Lung (tissue), 17 donors: ENCODE measurements at places on chromosomes 6 and 20. TPM values are rescaled to one million over a fixed set of nuclear protein-coding genes. Genes with fewer than 3 reads are reported as not detected.

GRCh38 chr6:18350712-18351111 is 36.4 kb upstream of the RNF144B start:
- peak; percentile 9 for DNase-seq

- no peak for DNase-seq
Measured at GRCh38 chr6:39982720-39983119, 48.5 kb upstream of the MOCS1 start.

DNA sequence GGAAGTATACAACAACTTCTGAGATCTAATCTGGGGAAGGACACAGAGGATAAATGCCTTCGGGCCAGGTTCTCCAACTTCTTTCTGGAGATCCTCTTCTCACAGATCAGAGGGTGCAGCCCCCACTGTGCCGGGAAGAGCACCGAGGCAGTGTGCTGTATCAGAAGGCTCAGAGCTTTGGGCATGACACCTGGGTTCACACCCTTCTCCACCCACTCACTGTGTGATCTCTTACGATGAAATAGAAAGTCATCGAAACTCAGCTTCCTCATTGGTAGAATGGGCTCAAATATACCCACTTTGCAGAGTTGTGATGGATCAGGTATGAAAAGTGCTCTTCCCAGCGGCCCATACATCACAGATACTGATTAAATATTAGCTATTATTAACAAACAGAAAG is 347.5 kb upstream of the SOX4 start:
- DNase-seq: no peak

GRCh38 chr6:106540907-106541306 is 88.4 kb downstream of the RTN4IP1 start:
- no peak for DNase-seq

The ENPP1 gene
- total RNA-seq: 1.2 TPM

- no peak for DNase-seq
Measured at GRCh38 chr6:106916891-106917290, 57.6 kb downstream of the CD24 start.

- DNase-seq: no peak
Measured at GRCh38 chr20:14518648-14519047, 181.2 kb upstream of the FLRT3 start.

The ZC2HC1B gene
- total RNA-seq: not detected

The C20orf141 gene
- total RNA-seq: not detected

- DNase-seq: no peak
Measured at GRCh38 chr6:90537027-90537426, 49.8 kb downstream of the MAP3K7 start.

- DNase-seq: no peak
Measured at GRCh38 chr6:133969921-133970295, 16.9 kb downstream of the TBPL1 start.

- no peak for DNase-seq
Measured at GRCh38 chr6:5554226-5554625, 292.9 kb downstream of the FARS2 start.

The PACSIN1 gene
- 0.17 TPM for total RNA-seq

GRCh38 chr6:41209547-41210320 is 8.8 kb upstream of the TREML2 start:
- no peak for DNase-seq

The IL17A gene
- total RNA-seq: not detected

DNA sequence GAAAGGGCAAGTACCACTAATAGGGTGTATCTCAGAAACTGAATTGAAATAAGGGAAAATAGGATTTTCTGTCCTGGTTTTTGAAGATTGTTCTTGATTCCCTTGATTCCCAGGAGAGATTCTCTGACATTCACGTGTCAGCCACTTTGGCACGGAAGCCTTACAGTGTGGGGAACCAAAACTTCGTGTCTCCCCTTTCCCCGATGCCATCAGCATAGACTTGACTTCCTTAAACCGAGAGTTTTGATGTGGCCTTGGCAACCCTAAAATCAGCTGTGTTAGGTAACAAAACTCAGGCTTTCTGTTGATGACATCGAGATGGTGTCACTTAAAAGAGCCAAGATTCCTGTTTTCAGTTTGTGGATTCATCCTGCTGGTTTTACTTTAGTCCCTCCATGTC is 7.5 kb downstream of the HMGN4 start:
- no peak for DNase-seq

DNA sequence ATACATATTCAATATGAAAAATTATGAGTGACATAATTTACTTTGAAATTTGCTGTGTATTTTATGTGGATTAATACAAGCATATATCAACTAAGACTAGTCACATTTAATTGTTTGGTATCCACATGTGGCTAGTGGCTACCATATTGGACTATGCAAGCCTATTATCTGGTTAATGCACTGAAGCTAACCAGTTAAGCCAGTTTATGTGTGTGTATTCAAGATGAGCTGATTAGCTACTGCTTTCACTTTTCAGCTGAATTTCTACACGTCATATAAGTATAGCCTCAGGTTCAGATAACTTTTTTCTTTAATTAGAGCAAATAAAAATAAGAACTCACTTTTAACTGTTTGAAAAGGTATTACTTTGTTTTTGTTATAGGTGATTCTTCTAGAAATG is 903.7 kb downstream of the TFAP2A start:
- DNase-seq: peak; percentile 2
